Activated T-helper 1 cell treated with anti-CD3 and anti-CD28 coated beads, Interleukin-12 subunit alpha, Interleukin-12 subunit beta, Interleukin-2, Interleukin-4 antibody, amounts not matched to agents 30 ng/mL and 10 ng/mL and 1 ng/mL, durations not matched to agents 14 hours and 24 hours and 36 hours (primary cell): ENCODE measurements at places on chromosomes 3 and 15.
A peak's percentile ranks its signal among the peaks of the same experiment; 100 is the strongest.

GRCh38 chr3:4864503-4864902 lies 114.7 kb upstream of the BHLHE40 start:
- DNase-seq, result no peak

- no peak for DNase-seq
Measured at GRCh38 chr3:43390255-43390588, 103.9 kb downstream of the SNRK start.

DNA sequence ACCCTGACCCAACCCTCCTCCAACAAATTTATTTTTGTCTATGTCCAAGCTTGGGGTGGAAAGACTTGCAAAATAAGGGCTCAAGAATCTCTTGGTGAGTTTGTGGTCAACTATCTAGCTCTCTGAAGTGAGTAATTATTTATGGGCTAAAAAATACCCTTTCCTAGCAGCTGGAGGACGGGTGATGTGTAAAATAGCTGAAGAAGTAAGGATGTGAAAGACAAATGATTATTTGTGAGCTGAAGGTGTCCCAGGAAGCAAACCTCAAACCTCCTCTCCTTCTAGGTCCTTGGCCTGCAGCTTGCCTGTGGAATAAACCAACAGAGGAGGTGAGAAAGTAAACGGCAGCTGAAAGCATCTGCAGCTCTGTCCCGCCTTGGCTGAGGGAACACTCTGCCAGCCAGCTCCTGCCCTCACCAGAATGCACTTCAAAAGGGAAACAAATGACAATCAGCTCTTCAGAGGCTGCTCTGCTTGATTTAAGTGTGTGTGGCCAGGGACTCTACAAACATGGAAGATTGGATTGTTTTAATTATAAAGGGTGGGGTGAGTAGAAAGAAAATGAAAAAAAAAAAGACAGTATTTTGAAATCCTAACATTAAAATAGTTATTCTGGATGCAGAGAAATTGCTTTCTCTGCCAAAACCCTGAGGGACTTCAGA lies 60.3 kb downstream of the TM4SF4 start:
- no peak for DNase-seq

DNA sequence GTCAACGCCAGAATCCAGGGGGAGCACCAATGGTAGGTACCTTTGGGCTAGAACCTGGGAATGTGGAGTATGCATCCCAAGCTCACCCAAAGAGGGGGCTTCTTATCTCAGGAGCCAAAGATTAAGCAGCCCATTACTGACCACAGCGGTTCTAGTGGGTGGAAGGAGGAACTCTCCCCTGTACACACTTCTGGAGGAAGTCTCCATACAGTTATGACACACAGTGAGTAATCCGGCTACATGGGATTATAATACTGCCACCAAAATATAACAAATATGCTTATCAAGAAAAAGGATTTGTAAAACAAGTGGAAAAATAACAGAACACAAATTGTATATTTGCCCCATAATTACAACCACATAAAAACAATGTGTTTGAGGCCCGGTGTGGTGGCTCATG lies 8.4 kb downstream of the MYO1E start:
- no peak for DNase-seq

- DNase-seq, result no peak
Measured at GRCh38 chr3:105904678-105905284, 36.0 kb upstream of the CBLB start.

DNA sequence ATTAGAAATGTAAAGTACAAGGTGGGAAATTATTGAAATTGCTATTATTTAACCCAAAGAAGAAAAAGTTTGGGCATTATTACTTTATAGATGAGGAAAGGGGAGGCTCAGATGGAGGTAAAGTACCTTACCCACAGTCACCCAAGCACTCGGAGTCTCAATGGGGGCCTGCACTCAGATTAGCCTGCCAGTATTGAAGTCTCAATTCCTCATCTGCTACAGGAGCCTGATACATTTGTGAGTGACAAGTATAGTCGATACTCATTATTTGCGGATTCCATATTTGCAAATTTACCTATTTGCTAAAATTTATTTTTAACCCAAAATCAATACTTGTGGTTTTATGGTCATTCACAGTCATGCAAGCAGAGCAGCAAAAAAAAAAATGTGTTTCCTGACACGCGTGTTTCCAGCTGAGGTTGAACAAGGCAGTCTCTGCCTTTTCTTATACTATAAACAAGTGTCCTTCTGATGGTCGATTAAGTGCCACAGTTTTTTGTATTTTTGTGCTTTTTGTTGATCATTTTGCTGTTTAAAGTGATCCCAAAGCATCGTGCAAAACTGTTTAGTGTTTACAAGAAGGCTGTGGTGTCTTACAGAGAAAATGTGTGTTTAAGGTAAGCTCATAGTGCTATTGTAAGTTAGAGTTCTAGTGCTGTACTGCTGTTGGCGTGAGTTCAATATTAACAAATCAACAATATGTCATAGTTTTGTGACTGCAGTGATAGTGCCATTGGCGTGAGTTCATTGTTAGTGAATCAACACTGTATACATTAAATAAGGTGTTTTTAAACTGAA lies 48.0 kb downstream of the ARHGEF26 start:
- DNase-seq, result no peak

- no peak for DNase-seq
Measured at GRCh38 chr3:58520403-58521335, 16.3 kb downstream of the ACOX2 start.

DNA sequence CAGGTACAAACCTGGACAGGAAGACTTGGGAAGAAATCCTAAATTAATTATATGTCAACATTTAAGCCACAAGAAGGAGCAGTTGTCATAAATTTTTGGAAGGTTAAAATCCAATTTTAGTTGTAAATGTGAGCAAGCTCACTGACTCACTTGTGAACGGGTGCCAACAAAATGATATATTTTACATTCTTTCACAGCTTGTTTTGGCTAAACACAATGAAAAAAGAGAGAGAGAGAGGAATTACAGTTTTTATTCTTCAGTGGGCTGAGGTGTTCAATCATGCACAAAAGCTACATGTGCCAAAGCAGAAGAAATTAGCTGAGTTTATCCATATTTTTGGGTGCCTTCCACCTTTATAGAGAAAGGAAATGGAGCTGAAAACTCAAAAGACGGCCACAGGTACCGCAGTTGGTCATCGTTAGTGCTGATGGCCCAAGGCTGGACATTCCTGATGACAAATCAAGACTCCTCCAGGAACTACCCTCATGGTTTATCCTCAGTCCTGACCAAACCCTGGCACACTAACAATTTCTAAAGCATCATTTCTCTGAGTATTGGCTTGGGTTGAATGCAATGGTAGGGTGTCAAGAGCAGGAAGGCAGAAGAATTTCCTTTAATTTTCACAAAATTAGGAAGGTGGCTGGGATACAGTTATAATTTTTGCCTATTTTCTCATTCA lies 37.6 kb upstream of the WNT5A start:
- no peak for DNase-seq

GRCh38 chr3:123120573-123120972 lies 53.7 kb downstream of the PDIA5 start:
- DNase-seq, result no peak

DNA sequence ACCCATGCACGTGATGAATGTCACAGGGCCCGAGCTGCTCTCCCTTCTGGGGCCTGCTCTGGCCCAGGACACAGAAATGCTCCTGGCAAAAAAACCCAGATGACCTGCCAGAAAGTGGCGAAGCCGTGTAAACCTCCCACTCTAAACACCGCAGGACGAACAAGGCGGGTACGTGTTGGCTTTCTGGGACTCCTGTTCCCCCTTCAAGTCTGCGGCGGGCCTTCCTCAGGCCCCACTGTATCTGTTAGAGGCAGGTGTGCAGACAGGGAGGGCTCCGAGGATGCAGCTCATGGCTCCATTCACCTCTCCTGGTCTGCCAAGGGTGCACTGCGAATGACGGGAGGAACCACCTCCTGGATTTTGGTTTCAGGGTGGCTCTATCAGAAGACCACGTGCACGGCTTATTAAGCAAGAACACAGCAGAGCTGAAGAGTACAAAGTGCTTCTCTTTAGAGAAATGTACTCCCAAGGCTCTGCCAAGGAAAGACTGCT lies 173.8 kb downstream of the ADAMTS17 start:
- no peak for DNase-seq

- no peak for DNase-seq
Measured at GRCh38 chr3:1214933-1215332, 122.1 kb downstream of the CNTN6 start.

DNA sequence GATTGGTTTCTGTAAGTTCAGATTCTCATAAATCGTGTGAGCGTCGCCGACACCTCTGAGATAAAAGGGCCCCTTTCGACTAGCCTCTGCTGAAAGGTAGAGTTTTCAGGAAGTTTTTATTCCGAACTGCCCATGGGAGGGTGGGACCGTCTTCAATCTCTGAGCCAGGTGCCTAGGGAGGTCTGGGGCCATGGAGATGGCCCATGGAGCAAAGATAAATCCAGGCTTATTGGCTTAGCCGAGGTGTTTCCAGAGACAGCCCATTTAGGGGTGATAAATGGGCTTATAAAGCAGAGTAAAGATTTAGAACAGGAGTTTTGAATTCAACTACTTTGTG lies 442 bp downstream of the QTRT2 start:
- no peak for DNase-seq

DNA sequence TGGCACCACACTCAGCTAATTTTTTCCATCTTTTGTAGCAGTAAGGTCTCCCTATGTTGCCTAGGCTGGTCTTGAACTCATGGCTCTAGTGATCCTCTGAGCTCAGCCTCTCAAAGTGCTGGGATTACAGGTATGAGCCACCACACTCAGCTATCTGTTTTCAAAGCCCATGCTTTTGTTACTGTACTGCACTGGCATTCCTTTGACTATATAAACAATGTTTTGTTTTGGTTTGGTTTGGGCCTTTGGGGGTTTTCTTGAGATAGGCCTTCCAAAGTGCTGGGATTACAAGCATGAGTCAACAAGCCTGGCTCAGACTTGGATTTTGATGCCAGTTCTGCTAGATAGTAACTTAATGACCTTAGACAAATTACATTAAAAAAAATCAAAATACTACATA lies 89.7 kb upstream of the GK5 start:
- no peak for DNase-seq

DNA sequence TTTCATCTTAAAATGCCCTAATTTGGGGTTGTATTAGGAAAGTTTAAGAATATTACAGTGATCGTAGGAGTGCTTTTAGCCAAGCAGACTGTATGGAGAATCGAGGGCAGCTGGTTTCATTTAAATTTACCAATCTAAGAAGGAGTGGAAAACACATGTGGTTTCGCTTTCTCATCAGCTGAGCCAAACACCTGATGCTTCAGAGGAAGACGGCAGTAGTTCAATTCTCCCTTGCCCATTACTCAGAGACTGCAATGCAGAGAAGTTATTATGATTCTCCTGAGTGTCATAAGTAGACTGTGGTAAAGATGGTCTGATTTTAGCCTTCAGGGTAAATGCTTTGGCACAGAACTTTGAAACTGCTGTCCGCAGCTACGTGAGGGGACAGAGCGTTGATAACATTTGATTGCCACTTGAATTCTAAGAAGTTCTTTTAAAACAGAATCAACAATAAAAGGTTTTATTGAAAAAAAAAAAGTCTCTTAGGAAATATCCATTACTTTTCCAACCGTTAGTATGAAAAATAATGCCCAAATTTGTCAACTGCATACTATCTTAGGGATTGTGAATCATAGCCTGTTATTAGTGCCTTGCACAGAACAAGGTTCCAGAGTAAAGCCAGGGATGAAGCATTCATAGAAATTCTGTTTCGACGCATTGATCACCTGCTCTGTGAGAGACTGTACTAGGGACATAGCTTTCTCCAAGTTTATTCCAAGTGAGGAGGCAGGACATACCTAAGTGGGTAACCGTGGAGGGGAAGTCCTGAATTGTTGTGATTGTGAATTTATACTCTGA lies 25.6 kb downstream of the LYSMD4 start:
- peak; percentile 35 for DNase-seq

DNA sequence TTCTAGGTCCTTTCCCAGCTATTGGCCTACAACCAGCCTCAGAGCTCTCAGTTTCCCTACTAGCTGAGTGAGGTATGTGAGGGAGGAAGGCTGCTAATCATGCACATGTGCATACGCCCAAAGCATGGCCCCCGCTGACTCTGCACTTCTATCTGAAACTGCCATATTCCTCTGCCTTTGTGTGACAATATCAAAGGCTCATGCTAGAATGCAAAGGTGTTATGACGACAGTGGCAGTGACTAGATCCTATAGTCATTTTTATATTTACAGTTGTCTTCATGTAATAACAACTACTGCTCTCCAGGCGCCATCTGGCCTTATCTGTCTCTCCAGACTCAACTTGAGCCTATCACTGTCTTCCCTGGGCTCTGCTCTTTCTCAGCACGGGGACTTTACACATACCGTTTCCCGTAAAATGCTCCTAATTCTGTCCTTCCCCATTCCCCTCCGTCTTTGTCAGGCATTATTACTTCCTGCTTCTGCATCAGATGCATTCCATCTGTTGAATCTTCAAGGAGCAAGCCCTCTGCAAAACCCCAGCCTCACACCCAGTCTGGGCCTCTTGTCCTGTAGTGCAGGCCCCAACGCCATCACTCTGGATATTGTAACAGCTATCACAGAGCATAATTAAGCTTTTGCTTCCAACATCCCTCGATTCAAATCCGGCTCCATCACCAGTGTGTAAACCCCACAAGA lies 102.5 kb downstream of the PDCD6IP start:
- no peak for DNase-seq

DNA sequence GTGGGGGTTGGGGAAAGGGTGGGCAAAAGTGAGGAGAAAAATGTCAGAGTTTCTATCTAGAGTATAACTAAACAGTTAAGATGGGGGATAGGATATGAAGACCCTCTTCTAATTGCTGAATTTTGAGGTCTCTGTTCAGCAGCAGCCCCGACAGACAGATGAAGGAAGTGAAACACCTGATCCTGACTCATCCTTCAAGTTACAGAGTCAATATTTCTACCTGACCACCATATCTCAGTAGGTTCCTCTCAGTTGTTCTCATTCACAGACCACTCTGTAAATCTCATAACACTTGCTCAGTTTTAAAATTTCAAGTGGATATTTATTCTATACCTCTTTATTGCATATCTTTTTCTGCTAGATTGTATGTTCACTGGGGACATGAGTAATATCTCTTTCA lies 69.5 kb downstream of the CCDC54 start:
- DNase-seq, result no peak

- no peak for DNase-seq
Measured at GRCh38 chr3:99875581-99875928, 57.9 kb downstream of the CMSS1 start.

DNA sequence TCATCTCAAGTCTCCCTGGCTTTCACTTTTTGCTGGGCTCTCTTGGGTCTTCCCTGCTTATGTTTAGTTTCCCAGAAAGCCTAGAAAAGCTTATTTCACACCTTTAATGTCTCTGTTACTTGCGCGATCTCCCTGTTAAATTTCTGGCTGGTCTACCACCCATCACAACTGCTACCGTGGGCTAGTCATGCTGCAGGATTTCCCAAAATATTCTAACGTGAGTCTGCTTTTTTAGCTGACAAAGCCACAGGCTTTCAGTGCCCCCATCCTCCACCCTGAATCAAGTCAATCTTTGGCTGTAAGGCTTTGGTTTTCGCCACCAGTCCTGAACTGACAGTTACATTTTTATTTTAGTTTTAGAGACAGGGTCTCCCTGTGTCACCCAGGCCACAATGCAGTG lies 74.1 kb downstream of the SUMF1 start:
- DNase-seq, result no peak
